Caki2 (cell line): ENCODE measurements at places on chromosomes 7 and 10. TPM values are rescaled to one million over a fixed set of nuclear protein-coding genes. Genes with fewer than 3 reads are reported as not detected.

STEAP2 gene
- total RNA-seq = 2.3 and 7.8 TPM in 2 replicates

DNA sequence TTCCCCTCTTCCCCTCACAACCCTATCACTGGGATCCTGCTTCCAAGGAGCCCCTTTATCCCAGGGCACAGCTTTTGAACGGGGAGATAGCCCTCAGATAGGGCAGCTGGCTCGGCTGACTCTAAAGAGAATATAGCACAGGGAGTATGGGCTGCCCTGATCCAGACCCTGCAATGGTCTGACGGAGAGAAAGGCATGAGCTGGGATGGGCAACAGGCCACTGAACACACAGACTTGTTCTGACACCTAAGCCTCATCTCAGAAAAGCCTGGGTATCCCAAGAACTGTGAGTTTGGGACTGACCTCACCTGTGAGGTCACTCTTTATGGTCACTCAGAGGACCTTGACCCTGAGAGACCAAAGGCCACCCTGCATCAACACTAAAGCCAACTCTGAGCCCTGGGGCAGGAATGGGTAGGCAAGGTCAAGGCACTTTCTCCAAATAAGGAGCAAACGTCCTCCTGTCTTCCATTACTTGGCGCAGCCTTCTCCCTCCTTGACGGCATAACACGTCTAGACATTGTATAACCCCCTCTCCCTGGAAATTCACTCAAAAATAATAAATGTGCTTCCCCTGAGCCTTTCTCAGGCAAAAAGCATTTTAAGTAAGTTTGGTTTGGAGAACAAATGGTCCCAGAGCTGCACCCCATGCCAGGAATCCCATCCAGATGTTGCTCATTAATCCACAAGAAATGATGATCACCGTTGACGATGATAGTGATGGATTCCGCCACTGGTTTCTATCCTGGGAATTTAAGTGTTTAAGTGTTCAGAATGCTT lies 8.2 kb upstream of the LRRC18 start:
- DNase-seq = no peak

DNA sequence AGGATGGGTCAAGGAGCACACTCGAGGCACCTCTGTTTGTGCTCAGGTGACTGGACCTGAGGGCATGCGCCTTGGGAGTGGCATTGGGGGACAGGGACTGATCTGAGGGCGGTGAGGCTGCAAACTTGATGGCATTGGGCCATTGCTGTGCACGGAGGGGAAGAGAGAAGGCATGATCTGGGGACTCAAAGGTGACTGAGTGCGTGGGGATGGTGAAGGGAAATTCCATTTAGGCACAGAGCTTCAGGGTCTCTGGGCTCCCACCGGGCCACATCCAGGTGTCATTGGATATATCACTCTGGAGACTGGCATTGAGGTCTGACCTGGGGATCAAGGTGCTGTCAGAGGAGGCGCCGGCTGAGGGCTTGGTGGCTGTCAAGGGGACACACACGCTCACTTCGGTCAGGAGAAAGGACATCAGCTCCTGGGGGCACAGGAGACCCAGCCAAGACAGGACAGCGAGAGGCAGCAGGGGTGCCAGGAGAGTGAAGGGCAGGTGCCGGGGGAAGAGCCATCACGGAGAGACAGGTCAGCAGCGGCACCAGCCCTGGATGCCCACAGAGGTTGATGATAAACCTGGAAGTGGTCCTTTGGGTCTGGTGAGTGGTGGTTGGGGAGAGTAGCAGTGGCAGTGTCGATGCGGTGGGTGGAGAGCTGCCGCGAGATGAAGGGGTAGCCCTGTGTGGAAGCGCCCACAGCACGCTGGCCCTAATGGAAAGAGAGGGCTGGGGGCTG lies 5.5 kb downstream of the ADCK2 start:
- DNase-seq = no peak

GRCh38 chr7:27201580-27202017 lies 1.7 kb upstream of the HOXA13 start:
- no peak for DNase-seq

GRCh38 chr7:2139004-2139699 lies 93.6 kb downstream of the MAD1L1 start:
- no peak for DNase-seq
